ENCODE measurements at places on chromosomes 11 and 22. TPM values are rescaled to one million over a fixed set of nuclear protein-coding genes. Genes with fewer than 3 reads are reported as not detected.

The SLC16A8 gene
- total RNA-seq = not detected

The OR51I1 gene
- not detected for total RNA-seq

The RAB36 gene
- total RNA-seq = 2.7 TPM

The ZFTA gene
- total RNA-seq = 8.0 TPM

The TMPRSS5 gene
- total RNA-seq = not detected

The CCDC86 gene
- total RNA-seq = 13.5 TPM

The ACAD8 gene
- 21.6 TPM for total RNA-seq

The PRRG4 gene
- total RNA-seq = 0.49 TPM

The CSNK2A3 gene
- 1.7 TPM for total RNA-seq

The RHOD gene
- 3.1 TPM for total RNA-seq

DNA sequence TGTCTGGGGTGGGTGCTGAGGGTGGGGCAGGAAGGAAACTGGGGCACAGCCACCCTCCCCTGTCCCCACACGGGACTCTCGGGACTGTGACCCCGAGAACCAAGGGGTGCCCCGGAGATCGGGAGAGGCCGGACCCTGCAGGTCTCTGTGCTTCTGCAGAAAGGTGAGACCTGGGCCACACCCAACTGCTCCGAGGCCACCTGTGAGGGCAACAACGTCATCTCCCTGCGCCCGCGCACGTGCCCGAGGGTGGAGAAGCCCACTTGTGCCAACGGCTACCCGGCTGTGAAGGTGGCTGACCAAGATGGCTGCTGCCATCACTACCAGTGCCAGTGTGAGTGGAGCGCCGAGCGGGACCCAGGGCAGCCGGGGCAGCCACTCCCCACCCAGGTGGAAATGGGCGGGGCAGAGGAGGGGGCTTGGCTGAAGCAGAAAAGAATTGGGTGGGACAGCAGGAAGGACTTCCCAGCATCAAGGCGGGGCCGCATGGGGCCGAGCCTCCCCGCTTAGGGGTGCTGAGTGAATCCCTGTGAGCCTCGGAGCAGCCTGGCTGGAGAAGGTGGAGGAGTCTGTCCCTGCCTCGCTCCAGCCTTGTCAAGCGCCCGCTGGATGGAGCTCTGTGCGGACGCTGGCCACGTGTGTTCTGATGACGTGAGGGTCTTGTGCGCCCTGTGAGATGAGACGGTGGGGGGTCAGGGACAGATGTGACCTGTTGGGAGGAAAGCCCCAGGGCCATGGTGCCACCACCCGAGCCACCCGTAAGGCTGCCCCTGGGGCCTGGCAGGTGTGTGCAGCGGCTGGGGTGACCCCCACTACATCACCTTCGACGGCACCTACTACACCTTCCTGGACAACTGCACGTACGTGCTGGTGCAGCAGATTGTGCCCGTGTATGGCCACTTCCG is 29.3 kb upstream of the MUC5B start:
- DNase-seq = no peak

DNA sequence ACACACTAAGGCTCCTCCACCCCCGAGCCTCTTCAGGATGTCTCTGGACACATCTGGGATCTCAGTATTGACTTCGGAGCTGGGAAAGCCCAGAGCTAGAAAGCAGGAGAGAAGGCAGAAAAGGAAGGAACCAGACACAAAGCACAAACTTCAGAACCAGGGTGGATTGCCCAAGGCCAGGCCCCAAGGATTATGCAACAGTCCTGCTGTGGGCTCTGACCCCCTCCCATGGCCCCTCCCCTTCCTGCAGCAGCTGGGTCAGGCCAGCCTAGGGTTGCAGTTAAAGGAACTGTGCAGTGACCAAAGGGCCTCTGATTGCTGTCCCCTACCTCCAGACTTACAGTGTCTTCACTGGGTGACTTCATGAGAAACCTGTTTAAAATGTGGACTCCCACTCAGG is 5.3 kb downstream of the KCNE3 start:
- DNase-seq = no peak

DNA sequence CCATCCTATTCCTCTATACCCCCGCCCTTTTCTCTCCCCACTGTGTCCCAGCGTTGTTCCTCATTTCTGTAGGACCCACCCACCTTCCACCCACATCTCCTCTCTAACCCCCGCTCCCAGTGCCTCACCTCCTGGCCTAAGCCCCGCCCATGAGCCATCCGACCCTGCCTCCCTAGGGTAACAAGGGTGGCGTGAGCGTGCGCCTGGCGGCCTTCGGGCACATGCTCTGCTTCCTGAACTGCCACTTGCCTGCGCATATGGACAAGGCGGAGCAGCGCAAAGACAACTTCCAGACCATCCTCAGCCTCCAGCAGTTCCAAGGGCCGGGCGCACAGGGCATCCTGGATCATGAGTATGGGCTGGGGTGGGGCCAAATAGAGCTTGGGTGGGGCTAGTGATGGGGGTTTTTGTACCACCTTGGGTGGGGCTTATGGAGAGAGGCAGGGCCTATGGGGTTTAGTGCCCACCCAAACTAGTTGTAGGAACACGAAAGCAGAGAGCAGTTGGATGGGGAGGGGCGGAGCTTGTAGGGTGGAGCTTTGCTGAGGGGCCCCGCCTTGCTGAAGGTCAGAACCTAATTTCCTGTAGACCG is 4.5 kb downstream of the INPP5J start:
- no peak for DNase-seq

DNA sequence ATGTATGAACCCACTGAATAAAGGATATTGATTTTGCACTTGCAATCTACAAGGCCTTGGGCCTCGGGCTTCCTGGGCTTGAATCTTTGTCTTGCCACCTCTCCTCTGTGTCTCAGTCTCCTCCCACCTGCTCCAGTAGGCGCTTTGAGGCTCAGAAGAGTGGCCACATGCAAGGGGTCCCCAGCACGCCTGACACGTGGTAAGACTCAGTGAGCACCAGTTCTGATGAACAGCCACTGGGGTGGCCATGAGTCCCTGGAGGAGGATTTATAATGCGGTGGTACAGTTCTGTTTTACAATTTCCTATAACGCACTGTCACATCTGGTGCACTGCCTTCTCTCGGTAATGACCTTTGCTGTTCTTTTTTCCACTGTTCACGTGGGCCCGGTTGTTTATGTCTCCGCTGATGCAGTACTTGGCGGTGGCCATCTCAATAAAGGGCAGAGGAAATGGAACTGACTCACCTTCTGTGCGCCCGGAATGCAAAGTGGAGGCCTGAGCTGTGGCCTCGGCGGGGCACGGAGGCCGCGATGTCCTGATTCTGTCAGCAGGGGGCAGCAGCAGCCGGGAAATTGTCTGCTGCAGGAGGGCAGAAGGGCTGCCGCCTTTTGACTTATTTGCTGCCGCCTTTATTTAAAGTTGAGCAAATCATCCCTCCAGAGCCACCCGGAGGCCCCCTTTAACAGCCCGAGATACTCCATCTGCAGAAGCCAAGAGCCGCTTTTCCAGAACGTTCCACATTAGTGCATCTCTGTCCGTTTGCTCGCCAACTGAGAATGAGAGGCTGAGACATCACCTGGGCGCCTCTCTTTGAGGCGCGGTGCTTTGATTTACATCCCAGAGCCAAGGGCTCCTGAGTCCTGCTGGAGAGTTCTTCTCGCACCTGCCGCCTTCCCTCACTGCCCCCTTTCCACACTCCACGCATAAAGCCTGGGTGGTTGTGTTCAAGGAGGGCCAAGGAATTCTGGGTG is 6.0 kb upstream of the IFT27 start:
- DNase-seq = peak; percentile 77

DNA sequence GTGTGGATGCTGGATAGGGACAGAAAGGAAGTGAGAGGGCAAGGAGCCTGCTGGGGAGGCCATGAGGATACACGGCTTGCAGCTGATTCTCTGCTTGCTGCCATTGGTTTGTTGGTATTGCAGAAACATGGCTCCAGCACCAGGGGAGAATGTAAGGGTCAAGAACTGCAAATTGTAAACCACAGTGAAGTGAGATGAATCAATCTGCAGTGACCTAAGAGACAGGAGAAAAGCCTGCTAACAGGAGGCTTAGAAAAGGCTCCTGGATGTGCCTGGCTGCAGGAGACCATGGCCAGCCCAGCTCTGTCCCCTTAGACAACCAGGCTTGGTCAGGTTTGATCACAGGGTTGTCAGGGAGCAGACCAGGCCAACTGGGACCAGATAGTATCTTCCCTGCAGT is 233.7 kb upstream of the CADM1 start:
- DNase-seq = no peak

DNA sequence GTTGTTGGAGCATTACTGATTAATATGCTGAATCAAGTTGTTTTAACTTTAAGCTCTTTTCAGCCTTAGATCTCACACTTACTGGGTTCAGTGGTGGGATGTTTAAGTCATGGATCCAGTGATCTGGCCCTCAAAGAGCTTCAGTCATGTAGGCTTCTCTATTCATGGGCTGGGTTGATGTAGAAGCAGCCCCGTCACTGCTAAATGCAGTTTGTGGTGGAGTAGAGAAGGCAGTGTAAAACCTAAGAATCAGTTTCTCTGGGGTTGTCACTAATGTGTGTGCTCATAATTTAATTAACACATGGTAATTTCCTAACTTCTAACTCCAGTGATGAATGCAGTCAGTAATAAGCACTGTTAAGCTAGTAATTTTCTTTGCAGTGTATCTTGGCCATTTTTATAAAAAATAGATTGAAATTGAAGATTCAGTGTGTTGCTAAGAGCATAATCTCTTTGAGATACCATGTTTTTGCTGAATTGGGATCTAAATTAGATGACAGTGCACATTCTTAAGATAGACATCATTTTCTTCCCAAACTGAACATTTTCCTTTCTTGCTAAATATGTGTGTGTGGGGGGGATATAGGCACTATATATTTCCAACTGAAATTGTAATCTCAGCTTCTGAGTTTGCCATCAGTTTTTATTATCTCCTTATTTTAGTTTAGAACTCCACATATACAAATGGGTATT is 9.0 kb downstream of the SPCS2 start:
- no peak for DNase-seq

DNA sequence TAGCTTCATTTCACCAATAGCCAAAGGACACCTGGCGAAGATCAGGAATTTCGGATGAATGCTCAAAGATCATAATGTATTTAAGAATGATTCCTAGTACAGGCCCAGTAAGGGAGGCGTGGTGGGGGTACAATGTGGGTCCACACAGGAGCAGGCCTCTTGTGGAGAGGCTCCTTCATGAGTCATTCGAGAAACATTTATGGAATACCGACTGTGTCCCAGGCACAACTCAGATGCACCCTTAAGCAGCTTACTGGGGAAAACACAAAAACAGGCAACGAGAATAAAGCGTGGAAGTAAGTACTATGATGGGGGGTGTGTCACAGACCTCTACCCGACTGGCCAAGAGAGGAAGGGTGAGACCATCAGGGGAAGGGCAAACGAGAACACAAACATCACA is 44.5 kb downstream of the SMCO4 start:
- DNase-seq = peak; percentile 61

GRCh38 chr11:129643031-129643721 is 172.5 kb upstream of the TMEM45B start:
- DNase-seq = peak; percentile 94

- DNase-seq = no peak
These were observed 29.9 kb downstream of the TRPC6 start for GRCh38 chr11:101553891-101554292.

GRCh38 chr11:104841973-104842525 is 56.2 kb downstream of the CASP12 start:
- no peak for DNase-seq

GRCh38 chr11:115146425-115146824 is 357.8 kb downstream of the CADM1 start:
- no peak for DNase-seq

DNA sequence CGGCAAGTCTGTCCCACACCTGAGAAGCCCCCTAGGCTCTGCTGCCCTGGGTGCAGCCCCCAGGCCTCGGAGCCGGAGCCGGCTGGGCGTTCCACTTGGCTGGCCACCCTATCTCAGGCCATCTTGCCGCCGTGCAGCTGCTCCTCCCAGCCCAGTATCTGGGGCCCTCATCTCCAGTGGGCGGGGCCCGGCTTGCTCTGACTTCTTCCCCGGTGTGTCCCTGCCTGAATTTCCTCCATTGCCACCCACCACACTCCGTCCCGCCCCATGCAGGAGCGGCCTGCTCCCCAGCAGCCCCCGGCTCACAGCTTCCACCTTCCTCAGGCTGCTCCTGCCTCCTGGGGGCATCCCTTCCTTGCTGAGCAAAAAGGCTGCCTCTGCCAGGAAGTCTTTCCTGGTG is 46.6 kb downstream of the WNT7B start:
- DNase-seq = no peak

All from RPMI7951 (cell line).